ENCODE measurements at places on chromosomes 5 and 9. TPM values are rescaled to one million over a fixed set of nuclear protein-coding genes. Genes with fewer than 3 reads are reported as not detected.

Gene MAMDC2
- total RNA-seq, result 0.34 TPM

Gene PCDHB3
- not detected for total RNA-seq

Gene PCA3
- total RNA-seq, result 0.34 TPM

Gene PCDHA1
- total RNA-seq, result under 0.01 TPM

Gene PDE6A
- not detected for total RNA-seq

All from melanocyte of skin (primary cell).